Thymus (tissue), 14 donors: ENCODE measurements at places on chromosomes 5 and 9.

GRCh38 chr9:34310215-34310614 lies 18.9 kb downstream of the KIF24 start:
- no peak for DNase-seq

DNA sequence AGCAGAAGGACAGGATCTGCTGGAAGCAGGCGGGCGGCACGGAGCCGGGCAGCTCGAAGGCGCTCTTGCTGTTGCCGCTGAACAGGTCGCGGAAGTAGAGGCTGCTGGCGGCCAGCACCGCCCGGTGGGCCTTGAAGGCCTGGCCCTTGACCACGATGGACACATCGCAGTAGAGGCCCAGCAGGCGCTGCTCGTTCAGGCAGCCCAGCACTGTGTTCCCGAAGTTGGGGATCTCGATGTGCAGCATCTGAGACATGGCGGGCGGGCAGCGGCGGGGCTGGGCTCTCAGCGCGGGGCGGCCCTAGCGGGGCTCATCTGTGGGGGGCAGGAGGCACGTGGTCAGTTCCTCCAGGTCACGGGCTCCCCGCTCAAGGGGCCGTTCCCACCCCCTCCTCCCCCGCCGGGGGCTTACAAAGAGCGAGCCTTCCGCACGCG lies 44.8 kb downstream of the NACC2 start:
- DNase-seq, result no peak

DNA sequence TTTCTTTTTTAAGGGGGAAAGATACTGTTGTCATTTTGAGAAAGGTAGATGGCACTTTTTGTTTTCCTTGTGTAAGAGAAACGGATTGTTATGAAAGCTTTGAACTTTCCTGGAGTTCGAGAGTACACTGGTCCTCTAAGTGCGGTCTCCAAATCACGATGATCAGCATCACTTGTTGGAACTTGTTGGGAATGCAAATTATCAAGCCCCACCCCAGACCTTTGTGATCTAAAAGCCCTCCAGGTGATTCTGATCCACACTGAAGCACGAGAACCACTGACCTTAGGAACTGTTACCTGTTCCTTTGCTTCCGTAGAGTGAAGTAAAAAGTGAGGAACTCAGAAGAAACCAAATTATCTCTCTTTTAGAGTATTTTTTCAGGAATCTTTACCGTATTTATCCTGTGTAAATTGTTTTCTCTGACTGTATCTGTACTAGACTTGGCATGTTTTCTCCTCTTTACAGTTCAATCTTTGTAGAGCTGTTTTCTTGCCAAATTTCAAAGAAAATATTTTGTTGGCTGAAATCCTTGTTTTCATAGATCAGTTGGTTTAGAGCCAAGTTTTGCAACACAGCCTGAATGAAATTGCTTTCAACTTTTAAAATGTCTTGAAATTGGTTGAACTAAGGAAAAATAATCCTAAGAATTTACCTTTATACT lies 4.0 kb downstream of the MAT2B start:
- DNase-seq, result no peak

DNA sequence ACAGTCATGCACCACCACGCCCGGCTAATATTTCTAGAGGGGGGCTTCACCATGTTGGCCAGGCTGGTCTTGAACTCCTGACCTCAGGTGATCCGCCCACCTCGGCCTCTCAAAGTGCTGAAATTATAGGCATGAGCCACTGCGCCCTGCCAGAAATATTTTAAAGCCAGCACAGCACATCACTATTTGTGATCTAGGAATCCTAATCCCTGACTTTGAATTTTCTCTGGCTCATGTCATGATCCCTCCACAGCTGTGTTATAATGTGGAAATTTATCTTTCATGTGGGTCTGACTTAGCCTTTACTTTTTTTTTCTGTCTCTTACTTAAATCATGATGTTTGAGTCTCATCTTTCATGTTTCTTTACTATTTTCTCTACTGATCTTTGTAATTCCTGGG lies 18.7 kb upstream of the ITGA1 start:
- DNase-seq, result no peak

DNA sequence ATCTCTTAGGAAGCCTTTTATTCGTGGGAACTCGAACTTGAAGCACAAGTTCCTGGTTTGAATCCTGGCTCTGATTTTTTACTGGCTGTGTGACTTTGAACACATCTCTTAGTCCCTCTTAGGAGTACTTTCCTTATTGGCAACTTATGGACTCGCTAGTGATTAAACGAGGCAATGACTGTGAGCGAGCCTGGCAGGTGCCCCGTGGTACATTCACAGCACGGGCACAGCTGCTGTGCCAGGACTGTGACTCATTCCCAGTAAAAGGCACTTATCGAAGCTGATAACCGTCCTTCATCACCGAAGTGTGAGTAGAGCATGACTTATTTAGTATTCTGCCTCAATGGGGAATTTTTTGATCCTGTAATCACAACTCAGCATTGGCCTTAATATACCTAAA lies 22.7 kb downstream of the CFAP90 start:
- DNase-seq, result no peak

DNA sequence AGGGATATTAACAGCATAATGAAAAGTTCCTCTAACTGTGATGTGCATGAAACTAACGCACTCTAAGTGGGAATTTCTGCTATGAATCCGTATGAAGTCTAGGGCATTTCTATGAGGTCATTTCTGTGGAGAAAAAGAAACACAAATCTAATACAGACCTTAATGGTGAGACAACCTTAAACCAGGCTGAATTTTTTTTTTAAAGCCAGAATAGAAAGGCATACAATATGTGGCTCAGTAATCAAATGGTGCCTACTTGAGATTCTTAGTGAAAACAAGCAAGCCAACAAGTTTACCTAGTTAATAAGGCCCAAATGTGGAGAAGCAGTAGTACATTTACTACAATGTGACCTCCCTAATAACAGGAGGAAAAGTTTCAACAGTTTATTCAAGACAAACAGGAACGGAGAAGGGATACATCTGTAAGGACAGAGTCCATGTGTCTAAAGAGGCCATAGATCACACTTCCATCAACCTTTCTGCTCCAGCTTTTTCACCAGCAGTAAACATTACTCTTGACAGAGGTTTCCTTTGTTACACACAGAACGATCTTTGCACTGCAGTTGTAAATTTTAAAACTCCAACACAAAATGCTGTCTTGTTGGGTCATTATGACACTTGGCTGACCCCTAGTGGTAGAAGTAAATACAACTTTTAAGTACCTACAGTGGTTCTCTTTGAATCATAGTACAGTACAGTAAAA lies 26.2 kb downstream of the CARNMT1 start:
- DNase-seq, result peak; percentile 86

DNA sequence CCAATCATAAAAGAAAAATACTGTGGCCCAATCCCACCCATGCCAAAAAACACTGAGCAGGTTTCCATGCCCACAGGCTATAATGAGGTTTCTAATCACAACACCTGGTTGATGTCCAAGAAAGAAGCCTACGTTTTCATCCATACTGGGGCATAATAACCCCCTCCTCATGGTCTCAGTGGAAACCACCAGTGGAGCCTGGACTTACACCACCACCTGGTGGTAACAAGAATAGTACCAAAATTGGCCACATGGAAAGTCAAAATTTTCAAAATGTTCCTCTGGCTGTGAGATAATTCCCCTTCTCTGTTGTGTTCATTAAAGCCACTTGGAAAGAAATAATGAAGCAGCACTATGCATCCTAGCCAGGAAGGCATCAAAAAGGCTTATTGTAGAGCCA lies 687.3 kb upstream of the ST8SIA4 start:
- DNase-seq, result no peak

DNA sequence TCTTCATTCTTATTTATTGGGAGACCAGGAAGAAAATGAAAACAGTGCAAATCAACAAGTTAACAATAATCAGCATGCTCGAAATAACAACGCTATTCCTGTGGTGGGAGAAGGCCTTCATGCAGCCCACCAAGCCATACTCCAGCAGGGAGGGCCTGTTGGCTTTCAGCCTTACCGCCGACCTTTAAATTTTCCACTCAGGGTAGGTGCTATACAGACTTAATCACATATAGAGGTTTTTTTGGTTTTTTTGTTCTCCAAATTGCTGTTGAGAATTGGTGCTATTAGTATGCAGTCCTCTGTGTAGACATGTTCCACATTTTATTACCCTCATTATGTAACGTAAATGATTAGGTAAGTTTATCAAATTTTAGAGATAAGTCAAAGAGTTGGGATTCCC lies 30.3 kb upstream of the ROPN1L start:
- DNase-seq, result no peak

DNA sequence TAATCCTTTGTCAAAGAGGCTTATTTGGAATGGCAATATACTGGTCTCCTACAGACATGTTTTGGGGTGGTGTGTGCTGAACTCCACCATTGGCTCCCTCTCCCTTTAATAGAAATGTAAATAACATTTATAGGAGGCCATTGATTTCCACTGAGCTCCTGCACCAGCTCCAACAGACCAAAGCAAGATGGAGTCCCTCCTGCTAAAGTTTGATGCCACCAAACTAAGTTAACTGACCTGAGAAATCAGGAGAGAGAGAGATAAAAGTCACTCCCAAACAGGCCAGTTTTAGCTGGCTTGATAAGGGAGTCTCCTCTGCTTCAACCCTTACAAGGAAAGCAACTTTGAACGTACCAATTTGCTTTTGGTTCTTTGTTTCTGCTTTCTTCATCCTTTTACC lies 8.1 kb upstream of the SPIN1 start:
- DNase-seq, result no peak

DNA sequence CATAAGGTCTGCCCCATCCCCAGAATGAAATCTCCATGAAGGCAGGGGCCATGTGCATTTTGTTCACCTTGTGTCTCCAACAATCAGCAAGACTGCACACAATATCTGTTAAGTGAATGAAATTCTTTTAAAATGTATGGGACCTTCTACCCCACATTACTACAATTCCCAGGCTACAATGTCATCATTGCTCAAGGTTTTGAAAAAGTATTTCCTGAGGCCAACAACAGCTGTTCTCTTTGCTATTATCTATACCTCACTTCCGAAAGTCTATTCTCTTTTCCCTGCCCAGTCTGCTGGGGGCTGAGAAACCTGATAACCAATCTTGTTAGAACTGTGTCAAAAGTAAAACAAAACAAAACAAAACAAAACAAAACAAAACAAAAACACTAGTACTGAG lies 29.2 kb downstream of the HOMER1 start:
- no peak for DNase-seq

DNA sequence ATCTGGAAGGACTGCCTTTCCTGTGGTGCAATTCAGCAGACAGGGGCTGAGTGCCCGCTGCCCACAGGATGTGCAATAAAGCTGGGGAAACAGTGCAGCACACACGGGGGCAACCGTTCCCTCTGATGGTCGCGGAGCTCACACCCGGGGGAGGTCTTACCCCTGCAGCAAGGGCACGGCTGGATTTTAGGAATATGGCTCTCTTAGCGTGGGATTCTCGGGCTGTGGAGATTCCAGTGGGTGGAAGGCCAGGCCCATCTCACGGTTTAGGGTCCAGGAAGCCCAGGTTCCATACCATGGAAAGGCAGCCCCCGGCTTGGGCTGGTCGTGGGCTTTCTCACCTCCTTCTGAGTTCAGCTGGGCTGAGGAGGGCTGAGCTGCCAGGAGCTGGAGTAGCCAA lies 244.1 kb downstream of the MED10 start:
- no peak for DNase-seq

DNA sequence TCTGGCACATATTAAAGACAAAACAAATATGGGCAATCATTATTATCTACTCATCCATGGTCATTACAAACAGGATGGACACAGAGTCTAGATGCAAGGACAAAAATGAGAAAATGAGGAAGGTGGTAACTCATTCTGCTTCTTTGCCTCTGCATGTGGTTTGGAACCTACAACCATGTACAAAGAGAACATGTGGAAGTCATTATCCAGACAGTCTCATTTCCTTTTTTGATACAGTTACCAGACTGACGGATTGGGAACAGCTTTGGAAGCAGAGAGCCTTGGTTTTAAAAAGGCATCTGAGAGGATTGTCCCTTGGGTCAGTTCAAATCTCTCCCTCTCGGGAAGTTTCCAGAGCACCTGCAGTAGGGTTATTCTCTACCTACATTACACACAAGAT lies 433.4 kb upstream of the TNC start:
- DNase-seq, result no peak

DNA sequence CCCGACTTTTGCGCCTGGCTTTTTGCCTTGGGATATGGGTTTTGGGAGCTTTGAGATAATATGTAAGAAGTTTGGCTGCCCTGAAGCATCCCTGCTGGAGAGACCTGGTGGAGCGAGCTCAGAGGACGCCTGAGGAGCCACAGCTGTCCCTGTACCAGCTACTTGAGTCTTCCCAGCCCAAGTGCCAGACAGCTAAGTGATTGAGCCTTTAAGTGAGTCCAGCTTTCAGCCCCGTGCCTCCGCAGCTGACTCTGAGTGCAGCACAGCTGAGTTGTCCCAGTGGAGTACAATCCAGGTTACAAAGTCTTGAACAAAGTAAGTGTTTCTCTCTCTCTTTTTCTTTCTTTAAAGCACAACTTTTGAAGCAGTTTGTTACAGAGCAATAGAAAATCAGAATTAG lies 203.8 kb upstream of the DAP start:
- no peak for DNase-seq

- DNase-seq, result no peak
Measured at GRCh38 chr5:131068076-131068475, 97.0 kb downstream of the HINT1 start.
